ENCODE measurements at places on chromosomes 7 and 10. TPM values are rescaled to one million over a fixed set of nuclear protein-coding genes. Genes with fewer than 3 reads are reported as not detected.

DNA sequence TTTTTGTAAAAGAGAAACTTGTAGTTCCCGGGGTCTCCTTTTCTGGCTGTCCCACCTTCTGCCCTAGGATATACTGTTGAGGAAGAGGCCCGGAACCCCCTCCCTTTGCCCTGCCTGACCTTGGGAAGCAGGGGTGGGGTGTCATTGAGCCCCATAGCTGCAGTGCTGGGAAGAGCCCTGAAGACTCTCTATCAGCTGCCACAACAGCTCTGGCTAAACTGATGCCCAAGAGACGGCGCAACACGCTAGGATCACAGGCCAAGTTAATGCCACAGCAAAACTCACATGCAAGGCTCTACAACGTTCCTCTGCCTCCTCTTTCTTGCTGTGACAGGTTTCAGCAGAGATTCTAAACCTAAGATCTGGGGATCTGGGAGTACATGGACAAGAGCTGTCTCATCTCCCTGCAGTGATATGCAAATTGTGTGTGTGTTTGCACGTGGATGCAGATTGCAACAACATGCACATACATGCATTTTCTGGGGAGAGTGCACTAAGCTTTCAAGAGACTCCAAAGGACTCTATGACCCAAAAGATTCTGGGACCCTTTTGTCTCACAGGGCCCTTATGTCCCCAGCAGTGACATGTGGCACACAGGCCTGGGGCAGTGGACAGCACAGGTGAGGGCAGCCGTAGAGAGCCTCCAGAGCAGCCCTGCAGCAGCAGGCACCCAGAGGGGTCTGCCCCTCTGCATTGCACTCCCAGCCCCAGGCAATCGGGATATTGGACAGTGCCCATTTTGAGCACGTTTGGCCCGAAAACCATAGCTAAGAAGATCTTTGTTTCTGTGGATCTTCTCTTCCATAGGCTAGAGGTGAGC lies 2.5 kb downstream of the RASSF4 start:
- peak overlapping the region; percentile 35 for H3K4me3 ChIP-seq
- no peaks in the 10 kb centered on the region for H3K36me3 ChIP-seq
- H3K27me3 ChIP-seq = no peaks in the 10 kb centered on the region
- H3K4me1 ChIP-seq = peaks cover 83% of the 10 kb centered on the region

Gene MAT1A
- total RNA-seq = 101 TPM

DNA sequence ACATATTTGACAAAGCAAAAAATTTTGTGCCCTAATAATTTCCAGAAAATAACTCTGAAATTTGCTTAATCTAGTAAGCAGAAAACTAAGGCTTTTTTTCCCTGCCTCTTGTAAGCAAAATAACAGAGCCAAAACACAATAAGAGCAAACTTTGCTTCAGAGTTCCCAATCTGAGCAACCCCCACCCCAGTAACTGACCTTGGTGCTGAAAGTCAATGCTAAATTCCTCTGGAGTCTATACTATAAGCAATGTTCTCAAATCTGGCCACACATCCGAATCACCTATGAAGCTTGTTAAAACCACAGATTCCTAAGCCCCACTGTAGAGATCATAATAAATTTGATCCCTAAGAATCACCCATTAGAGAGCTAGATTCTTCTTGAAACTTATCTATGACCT lies 150.5 kb downstream of the ELAPOR2 start:
- no peak overlapping the region for H3K4me3 ChIP-seq
- no peak for DNase-seq
- H3K4me1 ChIP-seq = no peaks in the 10 kb centered on the region
- H3K36me3 ChIP-seq = no peaks in the 10 kb centered on the region

Gene DLX5
- total RNA-seq = not detected

- no peak overlapping the region for H3K27ac ChIP-seq
- DNase-seq = no peak
- no peaks in the 10 kb centered on the region for H3K27me3 ChIP-seq
- no peaks in the 10 kb centered on the region for H3K4me1 ChIP-seq
Measured at GRCh38 chr7:125256446-125256845, 326.8 kb upstream of the POT1 start.
